ENCODE measurements at places on chromosomes 5 and 9.

- DNase-seq: no peak
Measured at GRCh38 chr5:96200641-96201040, 232.4 kb downstream of the PCSK1 start.

GRCh38 chr5:164357395-164358033 lies 852.1 kb downstream of the MAT2B start:
- DNase-seq: no peak

DNA sequence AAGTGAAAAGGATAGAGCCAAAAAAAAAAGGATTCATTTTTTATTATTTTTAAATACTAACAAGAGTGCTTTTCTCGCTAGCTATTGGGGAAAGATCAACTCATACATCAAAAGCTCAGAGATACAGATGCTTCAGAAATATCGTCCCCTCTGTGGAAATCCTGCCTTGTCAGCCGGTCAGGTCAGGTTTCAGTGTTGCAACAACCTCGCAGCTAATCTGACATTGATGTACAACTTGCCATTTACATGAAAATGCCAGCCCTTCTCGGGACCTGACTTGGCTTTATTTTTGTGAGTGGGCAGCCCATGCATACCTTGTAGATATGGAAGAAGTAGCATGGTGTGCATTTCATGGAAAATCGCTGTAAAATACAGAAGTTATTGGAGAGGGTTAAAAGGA lies 358.8 kb upstream of the ADAMTS16 start:
- DNase-seq: no peak

DNA sequence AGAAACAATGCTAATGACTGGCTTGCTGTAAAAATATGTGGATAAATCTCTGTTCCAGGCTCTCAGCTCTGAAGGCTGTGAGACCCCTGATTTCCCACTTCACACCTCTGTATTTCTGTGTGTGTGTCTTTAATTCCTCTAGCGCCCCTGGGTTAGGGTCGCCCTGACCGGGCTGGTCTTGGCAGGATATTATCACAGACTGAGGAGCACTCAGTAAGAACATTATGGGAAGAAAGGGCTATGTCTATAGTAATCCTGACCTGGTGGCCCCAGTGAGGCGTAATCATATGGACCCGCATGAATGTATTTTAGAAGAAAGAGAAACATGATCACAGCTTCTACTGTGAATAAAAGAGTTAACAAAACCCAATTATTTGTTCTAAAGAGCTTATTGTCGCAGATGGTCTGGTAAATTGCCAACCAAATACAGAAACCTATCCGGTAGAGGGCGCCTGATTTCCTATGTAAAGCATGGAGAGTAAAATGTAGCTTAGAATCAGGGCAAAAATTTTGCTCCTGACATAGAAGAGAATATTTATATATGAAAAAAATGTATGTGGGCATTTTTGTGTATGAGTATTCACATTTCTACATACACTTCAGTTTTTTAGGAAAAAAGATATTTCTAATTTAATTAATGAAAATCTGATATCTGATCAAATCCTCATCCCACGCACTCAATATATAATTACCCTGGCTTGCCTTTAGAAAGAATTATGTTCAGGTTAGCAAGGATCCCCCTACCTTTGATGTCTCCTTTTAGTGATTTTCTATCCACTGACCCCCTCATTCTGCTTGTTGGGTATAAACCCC lies 5.8 kb upstream of the IFNA1 start:
- DNase-seq: peak; percentile 14

DNA sequence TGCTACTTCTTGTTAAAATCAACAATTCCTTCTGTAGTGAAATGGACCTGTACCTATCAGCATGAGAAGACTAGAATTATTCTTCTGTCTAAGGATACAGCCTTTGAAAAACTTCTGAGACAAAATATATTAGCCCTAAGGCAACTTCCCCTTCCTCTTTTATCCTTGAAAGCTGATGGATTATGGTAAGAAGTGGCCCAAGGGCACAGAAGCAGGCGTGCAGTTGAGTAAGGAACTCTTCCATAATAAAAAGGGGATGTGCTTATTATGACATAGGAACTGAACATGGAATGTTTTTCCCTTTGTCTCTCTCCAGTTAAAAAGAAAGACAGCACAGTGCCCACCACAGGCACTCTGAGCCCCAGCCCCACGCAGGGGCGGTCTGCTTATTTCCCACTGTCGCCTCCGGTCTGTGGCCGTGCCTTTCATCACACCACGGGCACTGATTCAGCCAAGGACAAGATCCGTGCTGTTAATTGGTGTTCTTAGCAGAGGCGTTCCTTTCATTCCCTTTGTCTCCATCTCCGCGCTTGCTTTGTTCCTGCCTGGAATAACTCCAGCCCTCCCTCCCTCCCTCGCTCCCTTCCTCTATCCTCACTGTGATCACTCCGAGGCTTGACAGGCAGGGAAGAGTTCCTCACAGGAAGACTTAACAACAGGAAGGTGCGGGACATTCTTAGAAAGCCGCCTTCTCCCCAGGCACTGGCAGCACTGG lies 135.9 kb upstream of the OTULINL start:
- no peak for DNase-seq

GRCh38 chr5:152282331-152282730 lies 122.7 kb downstream of the NMUR2 start:
- no peak for DNase-seq

DNA sequence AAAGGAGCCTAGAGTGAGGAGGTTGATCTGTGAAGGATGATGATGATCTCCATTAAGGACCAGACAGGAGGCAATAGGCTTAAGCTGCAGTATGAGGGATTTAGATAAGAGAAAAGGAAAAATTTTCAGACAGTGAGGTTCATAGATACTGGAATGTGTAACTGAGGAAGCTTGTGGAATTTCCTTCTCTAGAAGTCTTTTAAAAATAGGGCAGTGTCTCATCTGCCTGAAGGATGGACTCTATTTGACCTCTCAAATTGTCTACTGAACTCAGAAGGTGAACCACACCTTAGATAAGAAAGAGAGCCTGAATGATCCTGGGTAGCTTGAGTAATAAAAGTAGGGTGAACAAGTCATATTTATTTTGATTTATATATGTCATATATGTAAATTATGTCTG lies 148.2 kb upstream of the CDKN2B start:
- no peak for DNase-seq

- no peak for DNase-seq
Measured at GRCh38 chr9:93771276-93771675, 183.9 kb downstream of the BARX1 start.

DNA sequence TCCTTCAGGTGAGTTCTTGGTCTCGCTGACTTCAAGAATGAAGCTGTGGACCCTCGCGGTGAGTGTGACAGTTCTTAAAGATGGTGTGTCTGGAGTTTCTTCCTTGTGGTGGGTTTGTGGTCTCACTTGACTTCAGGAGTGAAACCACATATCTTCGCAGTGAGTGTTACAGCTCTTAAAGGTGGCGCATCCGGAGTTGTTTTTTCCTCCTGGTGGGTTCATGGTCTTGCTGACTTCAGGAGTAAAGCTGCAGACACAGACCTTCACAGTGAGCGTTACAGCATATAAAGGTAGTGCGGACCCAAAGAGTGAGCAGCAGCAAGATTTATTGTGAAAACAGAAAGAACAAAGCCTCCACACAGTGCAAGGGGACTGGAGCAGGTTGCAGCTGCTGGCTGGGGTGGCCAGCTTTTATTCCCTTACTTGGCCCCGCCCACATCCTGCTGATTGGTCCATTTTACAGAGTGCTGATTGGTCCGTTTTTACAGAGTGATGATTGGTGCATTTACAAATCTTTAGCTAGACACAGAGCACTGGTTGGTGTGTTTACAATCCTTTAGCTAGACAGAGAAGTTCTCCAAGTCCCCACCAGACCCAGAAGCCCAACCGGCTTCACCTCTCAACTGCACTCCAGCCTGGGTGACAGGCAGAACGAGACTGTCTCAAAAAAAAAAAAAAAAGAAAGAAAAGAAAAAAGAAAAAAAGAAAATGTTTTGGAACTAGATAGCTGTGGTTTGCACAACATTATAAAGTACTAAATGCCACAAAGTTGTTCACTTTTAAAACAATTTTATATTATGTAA lies 9.1 kb upstream of the ERMP1 start:
- no peak for DNase-seq

DNA sequence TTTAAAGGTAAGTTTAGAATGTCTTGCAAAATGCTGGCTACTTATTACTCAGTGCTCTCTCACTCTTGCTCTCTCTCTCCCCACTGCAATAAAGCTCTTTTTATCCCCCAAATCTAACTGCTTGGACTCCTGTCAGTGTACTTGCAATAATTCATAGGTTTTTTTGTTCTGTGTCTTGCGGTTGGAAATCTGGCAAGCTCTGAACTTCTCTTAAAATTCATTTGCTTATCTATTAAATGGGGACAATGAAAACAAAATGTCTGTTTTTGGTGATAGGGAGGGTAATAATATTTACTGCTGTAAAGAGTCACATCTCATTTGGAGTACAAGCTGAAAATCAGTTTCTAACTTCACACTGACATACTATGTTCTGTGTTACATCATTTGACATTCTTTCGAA lies 18.7 kb upstream of the OR13D1 start:
- no peak for DNase-seq

GRCh38 chr5:128667751-128668150 lies 129.7 kb upstream of the FBN2 start:
- DNase-seq: no peak

DNA sequence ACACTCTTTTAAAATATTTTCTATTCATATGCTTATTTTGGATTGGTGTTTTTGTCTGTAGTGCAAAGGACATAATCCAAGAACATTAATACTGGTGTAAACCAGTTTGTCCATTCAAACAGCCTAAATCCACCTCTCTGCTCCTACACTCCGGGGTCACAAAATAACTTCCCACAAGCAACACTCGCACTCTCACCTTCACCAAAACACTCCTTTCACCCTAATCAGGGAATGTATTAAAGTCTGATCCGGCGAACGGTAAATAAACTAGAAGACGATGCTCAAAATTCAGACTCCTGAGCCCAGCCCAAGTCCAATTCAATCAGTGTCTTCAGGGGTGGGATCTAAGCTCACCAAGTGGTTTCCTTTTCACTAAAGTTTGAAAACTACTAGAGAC lies 649 bp downstream of the AP3B1 start:
- DNase-seq: no peak

DNA sequence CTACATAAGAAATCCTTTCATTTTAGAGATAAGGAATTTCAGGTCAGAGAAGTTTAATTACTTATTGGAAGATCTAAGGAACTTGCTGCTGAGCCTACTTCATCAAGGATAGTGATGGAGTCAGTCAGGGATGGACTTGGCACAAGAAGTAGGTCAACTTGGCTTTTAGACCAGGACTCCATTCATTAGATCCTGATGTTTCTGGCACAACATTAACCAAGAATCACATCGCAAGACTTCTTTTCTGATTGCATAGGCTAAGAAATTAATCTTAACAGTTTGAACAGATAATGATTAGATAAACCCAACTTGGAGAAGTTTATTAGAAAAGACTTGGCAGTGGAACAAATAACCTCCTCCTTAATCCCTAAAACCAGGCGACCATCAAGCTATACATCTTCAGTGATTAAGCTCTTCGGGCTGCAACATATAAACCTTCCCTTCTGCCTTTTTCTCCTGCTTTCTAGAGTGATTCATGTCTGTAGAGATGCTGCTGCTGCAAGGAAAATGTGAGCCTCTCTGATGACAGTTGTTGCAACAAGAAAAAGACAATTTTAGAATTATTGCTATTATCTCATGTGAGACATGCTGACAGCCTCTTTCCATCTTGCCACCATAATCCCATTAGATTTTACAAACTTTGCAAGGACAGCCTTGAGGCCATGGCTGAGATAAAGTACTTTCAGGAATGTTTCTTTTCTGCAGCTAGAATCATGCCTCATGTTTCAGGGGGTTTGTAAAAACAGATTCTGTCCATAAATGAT lies 207.9 kb upstream of the SLC27A6 start:
- no peak for DNase-seq

DNA sequence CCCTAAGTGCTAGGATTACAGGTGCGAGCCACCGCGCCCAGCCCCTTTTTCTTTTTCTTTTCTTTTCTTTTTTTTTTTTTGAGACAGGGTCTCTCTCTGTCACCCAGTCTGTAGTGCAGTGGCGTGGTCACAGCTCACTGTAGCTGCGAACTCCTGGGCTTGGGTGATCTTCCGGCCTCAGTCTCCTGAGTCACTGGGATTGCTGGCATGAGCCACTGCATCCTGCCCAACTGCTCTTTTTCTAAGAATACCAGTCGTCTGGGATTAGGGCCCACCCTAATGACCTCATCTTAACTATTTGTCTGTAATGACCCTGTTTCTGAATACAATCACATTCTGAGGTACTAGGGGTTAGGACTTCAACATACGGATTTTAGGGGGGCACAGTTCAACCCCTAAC lies 34.1 kb upstream of the NANS start:
- DNase-seq: no peak

DNA sequence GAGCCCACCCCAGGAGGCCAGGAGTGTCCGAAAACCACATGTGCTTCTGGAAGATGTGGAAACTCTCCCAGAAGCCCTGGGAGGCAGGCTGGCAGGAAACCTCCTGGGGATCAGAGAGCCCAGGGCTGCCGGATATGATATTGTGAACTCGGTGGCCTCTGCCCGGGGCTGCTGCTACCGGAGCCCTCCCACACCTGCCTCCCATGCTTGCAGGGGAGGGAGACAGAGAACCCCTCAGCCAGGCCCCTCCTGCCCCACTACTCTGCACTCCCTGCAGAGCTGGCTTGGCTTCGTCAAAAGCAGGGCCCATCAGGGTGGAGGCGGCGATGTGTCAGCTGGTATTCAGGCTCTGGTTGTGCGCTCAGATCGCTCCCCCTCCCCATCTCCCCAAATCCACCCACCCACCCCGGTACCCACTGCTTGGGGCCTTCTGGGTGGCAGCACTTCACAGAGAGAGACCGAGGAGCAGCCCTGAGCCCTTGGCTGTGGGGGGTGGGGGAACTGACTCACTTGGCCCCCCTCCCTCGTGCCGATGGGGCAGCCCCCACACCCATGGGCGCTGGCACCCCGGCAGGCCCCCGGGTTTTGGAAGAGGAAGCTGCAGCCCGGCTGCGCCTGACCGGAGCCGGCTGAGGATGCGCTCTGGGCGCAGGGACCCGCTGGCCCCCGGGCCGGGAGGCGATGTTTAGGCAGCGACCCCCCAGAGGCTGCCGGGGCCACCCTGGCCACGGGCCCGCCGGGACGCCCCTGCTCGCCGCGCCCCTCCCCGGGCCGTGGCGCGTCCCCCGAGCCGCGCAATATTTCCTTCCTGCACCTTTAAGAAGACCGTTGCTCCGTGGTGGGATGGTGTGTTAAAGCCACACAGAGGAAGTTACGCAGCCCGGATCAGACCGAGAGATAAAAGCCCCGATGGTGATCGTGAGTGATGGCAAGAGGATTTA lies 786 bp upstream of the NTNG2 start:
- DNase-seq: no peak

DNA sequence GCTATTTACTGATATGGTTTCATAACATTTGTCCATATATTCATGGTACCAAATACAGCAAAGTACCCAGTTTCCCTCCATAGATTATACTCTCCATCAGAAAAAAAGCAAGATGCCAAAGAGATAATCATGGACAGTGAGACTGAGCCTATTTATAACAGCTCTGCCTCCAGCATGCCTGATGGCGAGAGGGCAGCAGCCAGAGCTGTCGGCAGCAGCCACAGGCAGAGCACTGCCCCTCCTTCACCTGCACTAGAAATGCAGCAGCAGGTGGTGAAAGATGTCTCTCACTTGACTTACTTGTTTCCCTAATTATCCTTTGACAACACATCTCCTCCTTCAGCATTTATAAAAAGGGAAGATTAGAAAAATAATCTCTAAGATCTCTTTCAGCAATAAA lies 32.4 kb downstream of the CTNNAL1 start:
- no peak for DNase-seq

Data from germinal center (tissue), 1 donor.